ENCODE measurements at places on chromosomes 12 and 14. TPM values are rescaled to one million over a fixed set of nuclear protein-coding genes. Genes with fewer than 3 reads are reported as not detected.
A peak's percentile ranks its signal among the peaks of the same experiment; 100 is the strongest.

- DNase-seq: no peak
Measured at GRCh38 chr12:34387711-34388635, 365.7 kb downstream of the ALG10 start.

DNA sequence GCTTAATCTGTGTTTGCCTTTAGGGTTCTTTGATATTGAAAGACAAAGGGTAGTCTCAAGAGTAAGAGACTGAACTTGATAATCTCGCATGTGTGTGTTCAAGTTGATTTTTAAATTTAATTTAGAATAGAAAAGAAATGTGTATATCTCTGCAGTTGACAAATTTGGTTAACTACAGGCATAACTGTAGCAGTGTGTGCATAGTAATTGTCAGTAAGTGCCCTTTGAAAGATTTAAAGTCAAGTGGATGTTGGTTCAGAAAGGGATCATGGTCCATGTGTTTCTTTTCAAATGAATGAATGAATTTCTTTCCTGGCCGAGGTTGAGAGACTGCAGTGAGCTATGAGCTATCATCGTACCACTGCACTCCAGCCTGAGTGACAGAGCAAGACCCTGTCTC is 49.9 kb upstream of the DYRK2 start:
- DNase-seq: no peak

- no peak for DNase-seq
Measured at GRCh38 chr12:6039894-6040601, 84.4 kb downstream of the VWF start.

GRCh38 chr12:71236133-71236660 is 78.4 kb upstream of the TSPAN8 start:
- DNase-seq: no peak

- DNase-seq: no peak
Measured at GRCh38 chr14:103539056-103539825, 10.2 kb downstream of the TRMT61A start.

- DNase-seq: no peak
Measured at GRCh38 chr12:71371122-71371521, 68.5 kb upstream of the LGR5 start.

DNA sequence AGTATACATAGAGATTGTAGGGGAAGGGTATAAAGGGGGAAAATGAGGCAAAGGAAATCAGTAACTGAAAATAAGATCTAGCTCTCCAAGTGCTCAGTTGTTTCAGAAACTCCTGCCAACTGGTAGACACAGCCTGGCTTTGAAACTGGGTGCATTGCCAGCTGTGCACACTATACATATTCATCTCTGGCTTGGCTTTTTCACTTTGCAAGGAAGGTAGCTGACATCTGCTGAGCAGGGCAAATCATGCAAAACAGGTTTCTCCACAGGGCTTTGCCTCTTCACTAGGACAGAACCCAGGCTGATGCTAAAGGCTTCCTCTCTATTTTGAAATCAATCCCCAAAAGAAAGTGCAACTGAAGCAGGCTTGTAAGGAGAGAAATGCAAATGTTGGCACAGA is 101.5 kb downstream of the HELB start:
- DNase-seq: no peak

DNA sequence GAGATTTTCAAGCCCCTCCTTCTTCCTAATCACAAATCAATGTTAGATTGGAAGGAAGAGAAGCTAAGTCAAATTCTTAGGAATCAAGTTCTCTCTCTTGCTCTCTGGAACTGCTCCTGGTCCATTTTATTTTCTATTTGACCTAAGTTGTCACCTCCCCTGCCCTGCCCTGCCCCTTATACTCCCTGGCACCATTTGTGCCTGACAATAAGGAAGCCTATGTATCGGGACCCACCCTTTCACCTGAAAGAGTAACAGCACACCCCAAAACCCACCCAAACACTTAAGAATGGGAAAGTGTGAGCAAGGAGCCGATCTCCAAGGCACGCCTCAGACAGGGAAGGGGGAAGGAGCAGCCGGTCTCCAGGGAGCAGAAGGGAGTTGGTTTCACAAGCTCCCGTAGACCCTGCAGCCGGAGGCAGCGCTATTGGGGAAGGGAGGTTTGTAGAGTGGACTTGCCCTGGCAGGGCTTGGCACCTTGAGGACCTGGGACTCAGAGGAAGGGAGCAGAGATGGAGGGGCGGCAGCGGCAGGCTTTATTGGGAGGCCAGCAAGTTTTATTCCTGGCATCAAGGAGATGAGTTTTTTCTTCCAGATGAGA is 1.6 kb downstream of the LRRC74A start:
- DNase-seq: peak; percentile 66

- no peak for DNase-seq
Measured at GRCh38 chr14:20381341-20381740, 32.0 kb downstream of the TEP1 start.

DNA sequence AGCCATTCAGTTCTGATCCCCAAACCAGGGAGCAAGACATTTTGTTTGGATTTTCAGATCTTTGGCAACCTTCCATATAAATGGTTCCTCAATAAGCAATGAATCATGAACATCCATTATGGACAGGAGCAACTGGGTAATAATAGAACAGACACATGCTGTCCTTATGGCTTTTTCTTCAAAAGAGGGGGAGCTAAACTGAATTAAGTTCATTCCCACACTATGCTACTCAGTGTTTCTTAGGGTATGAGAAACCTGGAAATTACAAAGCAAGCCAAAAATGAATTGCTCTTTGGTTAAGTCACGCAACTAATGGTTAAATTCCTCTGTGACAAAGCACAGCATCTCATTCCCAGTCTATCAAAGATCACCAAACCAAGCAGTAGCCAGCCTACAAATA is 51.0 kb downstream of the PTGER2 start:
- DNase-seq: no peak

- no peak for DNase-seq
Measured at GRCh38 chr14:64191756-64192155, 102.4 kb downstream of the ESR2 start.

- DNase-seq: no peak
Measured at GRCh38 chr14:62307844-62308243, 545.6 kb downstream of the SNAPC1 start.

DNA sequence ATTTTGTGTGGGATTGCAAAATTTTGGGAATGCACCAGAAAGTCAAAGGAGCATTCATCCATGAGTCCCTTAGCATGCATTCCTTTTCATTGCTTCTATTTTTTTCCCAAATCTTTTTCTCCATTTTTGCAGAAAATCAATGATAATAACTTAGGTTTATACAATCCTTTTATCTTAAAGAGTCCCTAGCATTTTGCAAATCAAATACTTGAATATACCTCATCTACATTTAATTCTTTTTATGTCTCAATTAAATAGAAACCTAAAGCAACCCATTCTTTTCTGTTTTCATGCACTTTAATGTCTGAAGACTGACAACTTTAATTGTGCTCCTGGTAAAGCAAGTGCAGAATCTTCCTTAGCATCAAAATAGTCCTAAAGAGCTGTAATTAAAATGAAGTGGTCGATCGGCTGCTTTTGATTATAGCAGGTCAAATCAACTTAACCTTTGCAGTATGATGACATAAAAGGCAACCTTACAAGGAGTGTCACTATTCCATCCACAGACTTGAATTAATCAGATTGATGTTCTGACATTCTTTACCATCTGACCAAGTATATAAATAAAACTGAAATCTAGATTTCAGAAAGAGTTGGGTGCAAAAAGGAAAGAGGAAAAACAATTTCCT is 168.4 kb downstream of the ALG10B start:
- DNase-seq: no peak

DNA sequence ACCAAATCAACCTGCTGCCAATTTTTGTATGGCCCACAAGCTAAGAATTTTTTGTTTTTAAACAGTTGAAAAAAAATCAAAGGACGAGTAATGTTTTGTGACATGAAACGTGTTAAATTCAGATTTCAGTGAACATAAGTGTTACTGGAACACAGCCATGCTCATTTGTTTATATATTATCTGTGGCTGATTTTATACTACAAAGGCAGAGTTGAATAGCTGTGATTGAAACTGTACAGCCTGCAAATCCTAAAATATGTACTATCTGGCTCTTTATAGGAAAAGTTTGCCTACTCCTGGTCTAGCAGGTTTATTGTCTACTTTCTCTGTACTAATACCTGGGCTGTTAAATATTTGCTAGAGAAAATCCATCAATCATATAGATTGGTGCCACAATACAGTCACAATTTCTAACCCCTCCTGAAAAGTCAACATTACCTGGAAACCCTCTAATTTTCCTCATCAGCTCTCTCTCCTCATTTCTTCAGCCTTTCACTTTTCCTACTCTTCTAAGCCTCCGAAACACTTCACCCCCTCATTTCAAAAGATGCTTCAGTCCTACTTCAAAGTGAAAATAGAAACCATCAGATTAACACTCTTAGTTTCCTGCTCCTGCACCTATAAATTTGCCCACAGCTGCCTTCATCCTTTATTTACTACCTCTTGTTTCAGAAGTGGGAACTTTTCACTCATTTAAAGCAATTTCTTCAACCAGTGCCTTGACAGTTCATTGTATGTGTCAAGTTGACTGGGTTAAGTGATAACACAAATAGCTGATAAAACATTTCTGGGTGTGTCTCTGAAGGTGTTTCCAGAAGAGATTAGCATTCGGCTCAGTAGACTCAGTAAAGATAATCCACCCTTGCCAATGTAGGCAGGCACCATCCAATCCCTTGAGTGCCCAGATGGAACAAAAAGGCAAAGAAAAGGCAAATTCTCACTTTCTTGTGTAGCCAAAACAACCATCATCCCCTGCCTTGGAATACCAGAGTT is 18.0 kb upstream of the C2CD5 start:
- no peak for DNase-seq

DNA sequence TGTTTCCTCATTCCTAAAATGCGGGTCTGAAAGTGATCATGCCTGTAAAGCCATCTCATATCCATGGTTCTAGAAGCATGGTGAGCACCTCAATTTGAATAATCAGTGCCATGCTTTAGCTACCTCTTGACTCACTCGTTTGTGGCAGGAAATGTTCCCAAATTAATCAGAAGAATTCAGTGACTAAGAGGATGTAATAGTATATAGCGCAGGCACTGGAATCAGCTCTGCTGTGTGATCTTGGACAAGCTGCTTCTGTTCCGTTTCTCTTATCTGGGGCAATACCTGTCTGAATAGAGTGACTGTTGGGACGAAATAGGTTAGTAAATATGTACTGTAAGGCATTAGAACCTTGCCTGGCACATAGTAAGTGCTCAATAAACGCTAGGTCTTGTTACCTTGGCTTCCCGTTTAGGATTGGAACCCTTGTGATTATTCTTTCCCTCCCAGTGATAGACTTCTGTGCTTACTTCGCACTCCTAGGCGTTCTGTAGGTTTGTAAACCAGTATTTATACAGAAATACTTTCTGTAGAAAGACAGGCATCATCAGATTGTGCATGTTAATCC is 820 bp upstream of the SMAGP start:
- DNase-seq: no peak

GRCh38 chr12:120216742-120217605 is 16.1 kb upstream of the RPLP0 start:
- no peak for DNase-seq

GRCh38 chr14:105473677-105474482 is 741 bp upstream of the CRIP2 start:
- peak; percentile 89 for DNase-seq

DNA sequence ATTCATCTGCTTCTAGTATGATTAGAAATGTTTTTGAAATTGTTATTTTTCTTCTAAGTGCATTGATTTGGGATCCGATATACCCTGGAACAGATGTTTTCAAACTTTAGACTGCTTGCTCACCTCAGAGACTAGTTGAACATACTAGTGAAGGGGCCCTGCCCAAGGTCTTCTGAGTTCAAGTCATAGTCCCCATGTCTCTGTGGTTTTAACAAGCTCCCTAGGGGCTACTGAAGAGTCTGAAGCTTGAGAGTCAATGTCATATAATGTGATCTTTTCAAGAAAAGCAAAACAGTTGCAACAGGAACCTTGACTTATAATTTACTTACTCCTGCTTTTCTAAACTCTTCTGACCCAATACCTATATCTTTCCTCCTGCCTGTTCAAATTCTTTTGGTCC is 7.5 kb upstream of the UBE2N start:
- DNase-seq: no peak

GRCh38 chr14:64671591-64671990 is 32.6 kb upstream of the PLEKHG3 start:
- no peak for DNase-seq

DNA sequence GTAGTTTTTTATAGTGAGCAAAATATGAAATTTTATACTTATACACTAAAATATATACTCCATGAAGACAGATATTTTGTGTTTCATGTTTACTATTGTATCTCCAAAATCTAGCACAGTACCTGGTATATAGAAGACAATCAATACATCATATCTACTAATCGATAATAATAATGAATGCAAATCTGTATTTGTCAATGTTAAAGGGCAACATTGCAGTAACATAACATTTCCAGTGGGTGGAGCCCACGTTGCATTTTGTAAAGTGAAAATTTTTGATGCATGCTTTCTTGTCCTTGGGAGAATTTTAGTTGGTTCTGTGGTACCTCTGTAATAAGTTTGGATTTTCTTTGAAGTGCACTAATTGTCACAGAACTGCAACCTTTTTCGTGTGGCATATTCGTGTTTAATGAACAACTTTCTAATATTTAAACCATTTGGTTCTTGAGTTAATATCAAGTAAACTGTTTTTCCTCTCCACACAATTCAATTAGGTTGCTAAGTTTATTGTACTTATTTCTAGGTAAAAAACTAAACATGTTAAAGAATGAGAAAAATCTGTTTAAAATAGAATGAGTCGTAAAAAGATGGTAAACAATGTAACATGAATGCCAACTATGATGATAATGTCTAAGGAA is 47.4 kb downstream of the AVPR1A start:
- DNase-seq: no peak

GRCh38 chr12:26595806-26596205 is 237.2 kb downstream of the ITPR2 start:
- DNase-seq: no peak

DNA sequence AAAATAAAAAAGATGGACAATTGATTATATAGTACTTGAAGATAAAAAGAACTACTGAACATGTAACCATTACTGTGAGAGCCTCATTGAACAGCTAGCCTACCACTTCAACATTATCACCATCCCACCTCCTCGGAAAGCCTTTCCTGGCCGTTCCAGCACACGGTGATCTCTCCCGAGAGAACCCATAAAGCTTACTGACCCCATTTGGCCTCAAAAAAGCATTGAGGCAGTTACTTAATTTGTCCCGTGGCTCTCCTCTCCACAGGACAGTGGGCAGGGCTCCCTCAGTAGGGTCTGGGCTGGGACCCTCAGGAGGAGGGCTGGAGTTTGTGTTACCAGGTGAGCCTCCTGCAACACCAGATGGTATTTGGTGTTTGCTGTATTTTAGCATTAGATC is 55.8 kb downstream of the RAB35 start:
- DNase-seq: no peak

DNA sequence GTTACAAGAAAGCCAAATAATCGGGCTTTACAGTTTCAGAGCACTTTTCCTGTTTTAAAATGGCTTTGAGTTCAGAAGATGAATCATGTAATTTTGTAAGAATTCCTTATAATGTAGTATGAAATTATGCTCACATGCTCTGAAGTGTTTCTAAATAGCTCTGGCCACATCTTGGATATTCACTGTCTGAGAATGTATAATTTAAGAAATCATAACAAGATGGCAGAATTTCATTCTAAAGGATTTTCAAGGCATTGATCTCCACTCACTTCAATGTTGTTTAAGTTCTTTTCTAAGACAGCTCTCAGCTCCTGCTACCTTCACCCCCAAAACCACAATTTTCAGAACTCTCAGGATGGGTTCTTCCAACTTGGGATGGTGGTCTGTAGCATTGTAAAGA is 180.1 kb downstream of the DACT1 start:
- DNase-seq: no peak

Gene OR6C2
- total RNA-seq: not detected

Gene MMP19
- total RNA-seq: 9.1 TPM

Gene APOF
- total RNA-seq: not detected

Gene TMEM63C
- total RNA-seq: not detected

Gene TRHDE
- total RNA-seq: 4.1 TPM
